ENCODE measurements at places on chromosomes 16 and 17.
A peak's percentile ranks its signal among the peaks of the same experiment; 100 is the strongest.

GRCh38 chr17:41992576-41992975 is 24.7 kb downstream of the DNAJC7 start:
- DNase-seq: no peak

DNA sequence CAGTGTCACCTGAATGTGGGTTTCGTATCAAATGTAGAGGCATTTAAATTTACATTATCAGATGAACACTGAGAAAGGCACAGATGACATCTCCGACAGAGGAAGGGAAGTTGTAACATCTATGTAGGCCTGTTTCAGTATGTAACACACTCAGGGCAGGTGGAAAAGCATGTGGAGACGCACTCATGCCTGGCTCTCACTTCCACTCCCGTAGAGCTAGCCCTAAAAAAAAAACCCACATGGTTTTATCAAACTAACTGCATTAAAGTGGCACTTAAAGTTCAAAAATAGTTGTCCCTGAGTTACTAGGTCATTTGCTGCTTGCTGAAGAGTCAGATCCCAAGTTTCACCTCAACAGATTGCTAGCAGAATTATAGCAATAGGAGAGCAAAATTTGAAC is 6.1 kb upstream of the ANKFY1 start:
- no peak for DNase-seq

- no peak for DNase-seq
These were observed 168.5 kb downstream of the MSI2 start for GRCh38 chr17:57424777-57425188.

GRCh38 chr17:39009581-39010001 is 42.4 kb upstream of the FBXO47 start:
- no peak for DNase-seq

DNA sequence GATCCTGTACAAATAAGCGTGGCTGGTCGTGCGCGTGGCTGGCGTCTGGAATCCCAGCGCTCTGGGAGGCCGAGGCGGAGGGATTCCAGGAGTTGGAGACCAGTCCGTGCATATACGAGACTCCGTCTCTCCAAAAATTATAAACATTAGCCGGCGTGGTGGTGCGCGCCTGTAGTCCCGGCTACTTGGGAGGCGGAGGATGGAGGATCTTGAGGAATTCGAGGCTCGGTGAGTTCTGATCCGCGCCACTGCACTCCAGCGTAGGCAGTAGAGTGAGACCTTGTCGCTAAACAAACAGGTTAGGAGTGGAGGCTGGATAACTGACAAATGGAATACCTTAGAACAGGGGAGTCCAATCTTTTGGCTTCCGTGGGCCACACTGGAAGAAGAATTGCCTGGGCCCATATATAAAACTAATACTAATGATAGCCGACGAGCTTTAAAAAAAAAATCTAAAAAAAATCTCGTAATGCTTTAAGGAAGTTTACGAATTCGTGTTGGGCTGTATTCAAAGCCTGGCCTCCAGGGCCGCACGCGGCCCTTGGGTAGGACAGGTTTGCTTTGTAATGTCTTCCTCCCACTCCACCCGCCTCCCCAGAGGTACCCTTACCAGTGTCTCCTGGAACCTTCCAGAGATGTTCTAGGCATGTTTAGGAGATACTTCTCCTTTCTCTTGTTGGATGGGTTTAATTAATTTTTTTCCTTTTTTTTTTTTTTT is 909 bp upstream of the RSL1D1 start:
- no peak for DNase-seq

GRCh38 chr16:30715750-30716445 is 16.9 kb downstream of the SRCAP start:
- peak; percentile 36 for DNase-seq

DNA sequence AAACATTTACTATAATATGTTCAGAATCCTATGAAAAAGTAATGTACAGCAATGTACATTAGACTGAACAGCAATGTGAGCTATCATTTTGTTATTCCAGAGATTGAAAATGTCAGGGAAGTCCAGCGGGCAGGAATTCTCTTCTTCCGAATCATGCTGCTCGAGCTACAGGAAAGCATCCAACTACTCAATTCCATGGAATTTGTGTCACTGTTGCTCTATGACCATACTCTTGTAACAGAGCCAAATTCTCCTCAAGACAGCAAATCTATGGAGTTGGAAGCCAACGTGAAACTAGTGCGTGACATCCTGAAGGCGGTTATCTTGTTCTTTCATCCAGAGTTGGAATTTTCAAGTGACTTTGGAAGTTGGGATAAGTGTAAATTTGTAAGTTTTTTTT is 24.8 kb upstream of the NSRP1 start:
- no peak for DNase-seq

GRCh38 chr16:56672761-56673536 is 3.3 kb downstream of the MT1H start:
- no peak for DNase-seq

DNA sequence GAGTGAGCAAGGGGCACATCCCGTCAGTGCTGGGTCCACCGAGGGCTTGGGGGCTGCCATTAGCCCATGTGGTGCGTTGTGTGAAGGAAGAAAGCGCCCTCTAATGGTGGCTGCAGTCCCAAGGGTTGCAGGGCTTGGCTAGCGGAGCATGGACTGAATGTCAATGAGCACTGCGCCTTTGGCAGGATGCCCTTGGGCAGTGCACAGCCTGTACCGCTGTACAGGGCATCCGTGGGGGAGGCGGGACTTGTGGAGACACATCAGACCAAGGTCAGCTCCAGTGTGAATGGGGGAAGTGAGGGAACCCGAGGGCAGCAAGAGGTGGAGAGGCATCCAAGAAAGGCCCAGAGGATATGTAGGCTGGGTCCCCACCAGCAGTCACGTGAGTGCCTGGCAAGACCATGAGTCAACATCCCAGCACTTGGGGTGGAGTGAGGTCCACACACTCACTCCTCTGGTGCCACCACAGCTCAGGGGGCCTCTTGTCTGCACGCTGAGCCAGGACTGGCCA is 75.5 kb upstream of the MED9 start:
- DNase-seq: no peak

- no peak for DNase-seq
These were observed 42.7 kb downstream of the STAT3 start for GRCh38 chr17:42345396-42346073.

DNA sequence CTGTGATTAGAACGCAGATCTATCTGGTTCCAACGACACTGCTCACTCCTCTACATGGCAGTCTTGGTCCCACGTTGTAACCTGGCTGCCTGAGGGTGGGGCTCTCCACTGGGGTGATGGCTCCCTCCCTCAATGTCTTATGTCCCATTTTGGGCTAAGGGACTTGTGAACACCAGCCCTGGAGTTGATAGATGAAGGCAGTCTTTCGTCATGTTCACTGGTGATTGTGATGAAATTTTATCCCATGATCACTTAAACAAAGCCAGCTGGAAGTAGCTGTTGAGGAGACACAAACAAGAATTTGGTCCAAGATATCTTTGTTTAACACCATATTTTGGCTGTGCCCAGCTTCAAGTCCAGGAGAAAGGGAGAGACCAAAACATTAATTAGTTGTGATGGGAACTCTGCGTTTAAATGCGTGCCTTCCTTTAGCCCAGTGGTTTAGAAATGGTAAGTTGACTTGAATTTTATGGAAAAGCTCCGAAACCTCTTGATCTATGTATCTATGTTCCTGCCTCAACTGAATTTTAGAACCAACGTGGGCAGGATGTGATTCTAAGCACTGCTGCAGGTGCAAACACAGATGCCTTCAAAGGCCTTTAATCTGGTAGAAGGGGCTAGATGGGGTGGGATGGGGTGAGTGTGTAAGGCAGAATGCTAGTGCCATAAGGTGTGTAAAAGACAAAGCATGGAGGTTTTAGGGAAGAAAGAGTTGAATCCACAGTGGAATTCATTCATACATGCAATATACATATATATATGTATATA is 186.8 kb upstream of the IRX3 start:
- no peak for DNase-seq

DNA sequence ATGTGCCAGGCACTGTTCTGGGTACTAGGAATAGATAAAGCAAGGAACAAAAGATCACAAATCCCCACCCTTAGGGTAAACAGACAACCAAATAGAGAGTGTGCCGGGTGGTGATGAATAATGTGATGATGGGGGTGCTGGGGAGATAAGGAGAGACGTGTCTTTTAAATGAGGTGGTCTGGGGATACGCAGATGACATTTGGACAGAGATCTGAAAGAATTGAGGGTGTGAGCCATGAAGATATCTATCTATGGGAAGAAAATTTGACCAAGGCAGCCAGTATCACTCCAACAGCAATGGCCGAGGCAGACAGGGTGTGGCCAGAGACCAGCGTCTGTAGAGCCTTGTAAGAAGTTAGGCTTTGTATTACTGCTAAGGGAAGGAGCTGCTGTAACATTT is 165.3 kb downstream of the MRTFB start:
- DNase-seq: no peak

DNA sequence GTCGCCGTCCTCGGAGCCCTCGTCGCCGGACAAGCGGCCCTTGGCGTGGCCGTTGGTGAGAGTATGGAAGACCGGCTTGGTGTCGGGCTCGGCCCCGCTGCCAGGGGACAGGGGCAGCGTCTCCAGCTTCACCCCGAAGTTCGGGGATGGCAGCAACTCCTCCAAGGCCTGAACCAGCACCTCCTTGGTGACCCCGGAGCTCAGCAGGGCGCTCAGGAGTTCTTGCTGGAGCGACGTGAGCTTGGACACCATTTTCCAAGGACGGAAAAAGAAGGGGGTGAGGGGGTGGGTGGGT is 279 bp downstream of the HNF1B start:
- peak; percentile 12 for DNase-seq

- no peak for DNase-seq
These were observed 23.2 kb upstream of the CACNG1 start for GRCh38 chr17:67021196-67021595.

- no peak for DNase-seq
These were observed 26.5 kb upstream of the ADGRG1 start for GRCh38 chr16:57601801-57602478.

- DNase-seq: no peak
These were observed 1.2 kb downstream of the SEPHS2 start for GRCh38 chr16:30444231-30445148.

GRCh38 chr17:2138761-2139160 is 83.9 kb downstream of the HIC1 start:
- DNase-seq: no peak

- no peak for DNase-seq
These were observed 2.8 kb upstream of the ATXN2L start for GRCh38 chr16:28820016-28820415.

GRCh38 chr17:70204431-70204830 is 35.1 kb downstream of the KCNJ2 start:
- no peak for DNase-seq

DNA sequence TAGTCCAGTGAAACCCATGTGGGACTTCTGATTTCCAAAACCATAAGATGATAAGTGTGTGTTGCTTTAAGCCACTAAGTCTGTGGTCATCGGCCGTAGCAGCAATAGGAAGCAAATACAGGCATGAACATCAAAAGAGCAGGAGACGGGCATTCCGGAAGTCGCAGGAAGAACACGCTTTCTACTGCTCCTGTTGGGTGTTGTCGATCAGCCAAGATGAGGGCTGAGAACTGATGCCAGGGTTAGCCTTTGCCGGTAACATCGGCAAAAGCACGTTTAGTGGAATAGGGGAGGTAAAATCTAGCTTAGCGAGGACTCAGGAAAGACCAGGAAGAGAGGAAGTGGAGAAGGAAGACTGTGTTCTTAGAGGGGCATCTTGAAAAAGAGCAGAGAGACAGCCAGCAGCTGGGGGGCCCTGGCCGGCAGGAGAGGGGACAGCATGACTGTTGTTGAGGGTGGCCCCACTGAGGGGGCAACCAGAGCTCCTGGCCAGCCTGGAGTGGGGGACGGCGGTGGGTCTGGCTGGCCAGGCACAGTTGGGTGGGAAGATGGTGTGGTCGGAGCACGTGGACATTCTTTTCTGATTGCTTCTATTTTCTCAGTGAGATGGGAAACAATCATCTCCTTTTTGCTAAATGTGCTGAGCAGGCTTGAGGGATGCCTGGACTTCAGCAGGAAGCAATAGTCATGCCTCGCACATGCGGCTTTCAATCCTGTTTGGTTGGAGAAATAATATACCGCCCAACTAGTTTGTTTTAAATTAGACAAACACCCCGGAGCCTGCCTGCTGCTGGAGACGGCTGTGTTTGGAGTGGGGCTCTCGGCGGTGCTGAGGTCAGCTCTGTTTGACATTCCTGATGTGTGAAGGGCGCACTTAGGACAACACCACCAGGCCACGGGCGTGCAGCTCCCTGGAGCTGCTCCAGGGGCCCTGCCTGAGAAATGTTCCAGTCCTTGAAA is 109.9 kb downstream of the METRNL start:
- DNase-seq: no peak

GRCh38 chr16:81720973-81721906 is 57.9 kb upstream of the PLCG2 start:
- no peak for DNase-seq

DNA sequence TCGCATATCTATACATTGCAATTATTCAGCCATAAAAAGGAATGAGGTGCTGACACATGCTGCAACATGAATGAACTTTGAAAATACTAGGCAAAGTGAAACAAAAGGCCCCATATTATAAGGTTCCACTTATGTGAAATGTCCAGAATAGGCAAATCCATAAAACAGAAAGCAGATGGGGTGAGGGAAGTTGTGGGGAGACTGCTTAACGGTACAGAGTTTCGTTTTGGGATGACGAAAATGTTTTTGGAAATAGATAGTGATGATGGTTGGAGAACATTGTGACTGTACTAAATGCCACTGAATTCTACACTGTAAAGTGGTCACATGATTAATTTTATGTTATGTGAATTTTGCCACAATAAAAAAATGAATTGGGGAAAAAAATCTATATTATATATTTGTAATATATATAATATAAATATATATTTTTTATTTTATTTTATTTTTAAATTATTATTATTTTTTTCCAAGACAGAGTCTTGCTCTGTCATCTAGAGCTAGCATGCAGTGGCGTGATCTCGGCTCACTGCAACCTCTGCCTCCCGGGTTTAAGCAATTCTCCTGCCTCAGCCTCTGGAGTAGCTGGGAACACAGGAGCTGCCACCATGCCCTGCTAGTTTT is 4.2 kb upstream of the GNA13 start:
- no peak for DNase-seq

GRCh38 chr17:73625006-73625405 is 19.2 kb downstream of the SDK2 start:
- DNase-seq: no peak

DNA sequence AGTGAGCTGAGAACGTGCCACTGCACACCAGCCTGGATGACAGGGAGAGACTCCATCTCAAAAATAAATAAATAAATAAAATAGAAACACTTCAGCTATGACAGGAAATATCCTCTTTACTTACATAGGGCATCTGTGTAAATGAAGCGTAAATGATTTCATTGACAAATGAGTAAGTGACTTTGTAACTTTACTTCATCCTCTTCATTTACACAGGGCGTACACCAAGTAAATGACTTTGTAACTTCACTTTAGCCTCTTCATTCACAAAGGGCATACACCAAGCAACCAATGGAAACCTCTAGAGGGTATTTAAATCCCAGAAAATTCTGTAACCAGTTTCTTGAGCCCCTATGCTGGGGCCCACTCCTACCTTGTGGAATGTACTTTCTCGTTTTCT is 16.2 kb upstream of the KLHDC4 start:
- no peak for DNase-seq

- no peak for DNase-seq
These were observed 116.0 kb upstream of the SOX9 start for GRCh38 chr17:72004611-72005331.

- no peak for DNase-seq
These were observed 18.9 kb downstream of the MMP15 start for GRCh38 chr16:58044266-58045019.

- DNase-seq: no peak
These were observed 12.9 kb upstream of the CMIP start for GRCh38 chr16:81431554-81432353.
